ENCODE measurements at places on chromosomes 2 and 18. TPM values are rescaled to one million over a fixed set of nuclear protein-coding genes. Genes with fewer than 3 reads are reported as not detected.
A peak's percentile ranks its signal among the peaks of the same experiment; 100 is the strongest.

- DNase-seq: no peak
Measured at GRCh38 chr2:216857131-216857550, 2.7 kb downstream of the TNP1 start.

DNA sequence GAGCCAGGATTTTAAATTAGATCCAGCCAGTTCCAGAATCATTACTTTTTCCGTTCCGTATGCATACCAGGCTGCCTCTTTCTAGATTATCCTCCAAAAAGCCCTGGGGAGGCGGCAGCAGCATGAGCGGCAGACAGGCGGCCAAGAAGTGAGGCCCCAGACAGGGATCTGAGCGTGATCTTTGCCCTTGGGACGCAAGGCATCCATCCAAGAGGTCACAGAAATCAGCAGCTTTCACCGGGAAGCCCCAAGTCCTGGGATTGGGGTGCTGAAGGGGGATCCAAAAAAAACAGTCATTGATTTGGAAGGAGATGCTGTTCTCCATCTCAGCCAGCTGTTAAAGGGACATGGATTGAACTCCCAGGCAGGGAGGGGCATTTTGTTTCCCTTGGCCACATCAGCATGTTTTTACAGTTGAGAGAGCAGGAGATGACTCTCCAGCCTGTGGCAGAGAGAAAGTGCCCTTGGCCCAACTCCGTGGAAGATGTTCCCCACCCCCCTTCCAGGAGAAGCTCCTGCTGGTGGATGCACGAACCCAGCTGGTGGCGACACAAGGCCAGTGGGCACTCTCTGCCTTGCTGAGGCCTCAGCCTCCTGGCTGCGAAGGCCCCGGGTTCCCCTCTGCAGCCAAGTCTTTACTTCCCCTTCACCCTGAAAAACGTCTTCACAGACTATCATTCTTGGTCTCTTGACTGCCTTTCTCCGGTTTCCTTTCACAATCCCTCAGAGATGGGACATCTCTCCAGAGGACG lies 265.6 kb downstream of the ANAPC1 start:
- peak; percentile 52 for DNase-seq

DNA sequence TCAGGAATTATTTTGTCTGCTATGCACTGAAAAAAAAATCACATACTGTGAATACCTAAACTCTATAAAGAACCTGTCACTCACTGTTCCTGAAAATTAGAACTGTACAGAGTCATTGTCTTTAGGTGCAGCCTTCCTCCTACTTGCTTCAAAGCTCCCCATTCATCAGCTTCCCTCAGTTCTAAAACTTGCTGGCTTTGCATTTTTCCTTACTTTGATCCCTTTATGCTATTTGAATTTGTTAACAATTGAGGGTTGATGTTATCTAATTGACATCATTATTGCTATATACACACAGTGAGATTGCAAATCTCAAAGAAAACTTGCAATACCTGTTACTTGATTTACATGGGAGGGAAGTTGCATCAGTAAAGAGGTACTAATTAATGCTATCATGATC lies 48.3 kb downstream of the PTH2R start:
- DNase-seq: no peak

DNA sequence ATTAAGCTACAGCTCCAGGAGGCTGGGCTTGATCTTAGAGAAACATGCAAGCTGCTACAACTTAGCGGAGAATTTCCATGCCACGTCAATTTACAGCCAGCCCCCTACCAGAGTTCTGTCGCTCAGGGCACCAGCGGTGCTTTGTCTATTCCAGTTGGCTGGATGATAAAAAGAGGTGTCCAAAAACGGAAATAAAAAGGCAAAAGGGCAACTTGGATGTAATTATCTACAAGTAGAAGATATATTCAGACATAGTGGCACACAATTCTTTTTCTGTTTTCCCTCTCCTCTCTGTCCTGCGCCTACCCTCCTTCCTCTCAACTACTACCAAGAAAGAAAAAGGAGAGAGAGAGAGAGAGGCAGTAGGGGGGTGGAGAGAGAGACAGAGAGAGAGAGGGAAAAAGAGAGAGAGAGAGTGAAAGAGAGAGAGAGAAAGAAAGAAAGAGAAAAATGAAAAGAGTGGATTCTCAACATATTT lies 363 bp upstream of the RFTN2 start:
- no peak for DNase-seq

- DNase-seq: no peak
Measured at GRCh38 chr2:156539086-156539860, 103.1 kb downstream of the GPD2 start.

GRCh38 chr2:105571445-105571987 lies 172.7 kb upstream of the FHL2 start:
- no peak for DNase-seq

DNA sequence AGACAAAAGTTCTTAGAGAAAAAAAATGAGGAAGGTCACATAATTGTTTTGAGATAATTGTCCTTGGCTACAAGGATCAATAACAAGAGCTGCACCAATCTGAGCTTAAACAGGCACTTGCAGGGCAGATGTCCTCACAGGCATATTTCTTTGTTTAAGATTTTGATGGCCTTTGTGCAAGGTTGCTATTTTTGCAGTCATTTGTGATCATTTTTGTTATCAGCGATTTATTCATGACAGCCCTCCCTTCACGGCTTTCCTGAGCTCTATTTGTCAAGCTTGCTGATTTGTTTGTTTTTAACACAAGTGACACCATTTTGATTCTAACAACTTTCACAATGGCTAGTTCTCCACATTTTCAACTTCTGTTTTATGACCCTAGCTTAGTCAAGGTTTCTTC lies 418.6 kb upstream of the REG3G start:
- no peak for DNase-seq

DNA sequence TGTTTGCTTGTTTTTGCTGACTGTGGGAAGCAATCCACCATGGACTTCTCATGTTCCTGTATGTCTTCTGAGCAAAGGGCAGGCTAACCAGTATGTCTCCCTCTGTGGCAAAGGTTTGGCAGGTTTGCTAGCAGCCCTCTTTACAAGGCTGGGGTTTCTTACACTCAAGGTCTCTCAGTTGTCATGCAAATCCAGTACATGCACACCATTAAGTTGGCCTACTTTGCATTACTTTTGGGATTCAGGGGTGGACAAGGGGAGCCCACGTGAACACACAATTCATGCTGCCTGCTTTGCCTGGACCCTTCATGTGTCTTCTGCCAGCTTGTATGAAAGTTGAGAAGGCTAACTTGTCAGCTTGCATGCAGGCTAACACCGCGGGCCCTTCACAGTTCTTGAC lies 134.9 kb downstream of the LRRTM4 start:
- no peak for DNase-seq

DNA sequence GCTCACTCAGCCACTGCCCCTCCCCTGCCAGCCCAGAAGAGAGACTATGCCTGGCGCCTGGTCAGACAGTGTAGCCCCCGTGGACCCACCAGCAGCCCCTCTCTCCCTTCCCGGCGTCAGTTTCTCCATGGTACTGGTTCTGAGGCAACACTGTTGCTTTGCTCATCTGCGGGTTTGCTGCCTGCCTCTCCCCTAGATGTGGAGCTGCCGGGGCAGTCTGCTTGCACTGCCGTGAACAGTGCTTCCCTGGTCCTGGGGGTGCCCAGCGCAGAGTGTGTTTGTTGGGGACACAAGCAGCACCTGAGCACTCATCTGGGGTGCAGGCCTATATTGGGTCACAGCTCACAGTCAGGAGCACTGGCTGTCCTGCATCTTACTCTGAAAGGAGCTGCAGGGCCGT lies 309.9 kb downstream of the NDUFA10 start:
- no peak for DNase-seq

GRCh38 chr18:46209161-46209560 lies 105.0 kb downstream of the HAUS1 start:
- DNase-seq: no peak

GRCh38 chr18:25787276-25787675 lies 303.1 kb downstream of the SS18 start:
- DNase-seq: no peak

- peak; percentile 75 for DNase-seq
Measured at GRCh38 chr2:220847589-220847988, 724.5 kb downstream of the EPHA4 start.

- DNase-seq: peak; percentile 30
Measured at GRCh38 chr2:113041871-113042270, 10.8 kb downstream of the IL36B start.

DNA sequence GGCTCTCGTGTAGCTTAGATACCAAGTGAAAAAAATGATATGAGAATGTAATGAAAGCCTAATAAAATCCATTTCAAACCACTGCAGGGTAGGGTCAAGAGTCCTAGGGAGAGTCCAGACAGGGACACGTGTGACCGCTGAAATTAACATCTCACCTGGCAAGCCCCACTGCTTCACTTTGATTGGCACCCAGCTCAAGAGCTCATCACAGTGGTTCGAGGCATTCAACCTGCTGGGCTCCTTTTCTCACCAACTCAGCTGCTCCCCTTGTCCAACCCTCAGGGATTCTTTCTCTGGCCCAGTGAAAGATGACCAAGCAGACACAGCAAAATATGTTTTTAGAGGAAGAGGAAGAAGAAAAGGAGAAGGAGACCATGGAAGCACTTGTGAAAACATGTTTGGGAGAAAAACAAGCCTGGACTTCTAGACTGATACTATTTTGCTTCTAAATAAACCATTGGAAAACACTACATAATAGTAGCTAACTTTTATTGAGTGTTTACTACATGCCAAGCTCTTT lies 49.2 kb upstream of the CREB1 start:
- no peak for DNase-seq

DNA sequence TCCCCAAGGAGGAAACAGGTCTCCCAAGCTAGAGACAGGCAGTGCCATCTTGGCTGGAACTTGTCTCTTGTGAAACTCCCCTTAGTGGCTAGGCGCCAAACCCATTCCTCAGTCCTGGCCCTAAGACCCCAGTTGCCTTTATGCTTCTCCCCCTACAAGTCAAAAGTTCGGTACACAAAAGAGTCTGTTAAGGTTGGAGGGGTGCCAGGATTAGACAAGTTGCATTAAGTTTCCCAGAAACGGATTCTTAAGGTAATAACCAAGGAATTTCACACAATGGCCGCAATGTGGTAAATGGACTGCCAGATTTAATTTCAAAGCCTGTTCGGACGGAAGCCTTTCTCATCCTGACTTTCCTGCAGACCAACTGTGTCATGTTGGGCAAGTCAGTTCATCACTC lies 80.7 kb downstream of the CCBE1 start:
- peak; percentile 60 for DNase-seq

- peak; percentile 85 for DNase-seq
Measured at GRCh38 chr2:162233197-162233596, 10.0 kb downstream of the FAP start.

DNA sequence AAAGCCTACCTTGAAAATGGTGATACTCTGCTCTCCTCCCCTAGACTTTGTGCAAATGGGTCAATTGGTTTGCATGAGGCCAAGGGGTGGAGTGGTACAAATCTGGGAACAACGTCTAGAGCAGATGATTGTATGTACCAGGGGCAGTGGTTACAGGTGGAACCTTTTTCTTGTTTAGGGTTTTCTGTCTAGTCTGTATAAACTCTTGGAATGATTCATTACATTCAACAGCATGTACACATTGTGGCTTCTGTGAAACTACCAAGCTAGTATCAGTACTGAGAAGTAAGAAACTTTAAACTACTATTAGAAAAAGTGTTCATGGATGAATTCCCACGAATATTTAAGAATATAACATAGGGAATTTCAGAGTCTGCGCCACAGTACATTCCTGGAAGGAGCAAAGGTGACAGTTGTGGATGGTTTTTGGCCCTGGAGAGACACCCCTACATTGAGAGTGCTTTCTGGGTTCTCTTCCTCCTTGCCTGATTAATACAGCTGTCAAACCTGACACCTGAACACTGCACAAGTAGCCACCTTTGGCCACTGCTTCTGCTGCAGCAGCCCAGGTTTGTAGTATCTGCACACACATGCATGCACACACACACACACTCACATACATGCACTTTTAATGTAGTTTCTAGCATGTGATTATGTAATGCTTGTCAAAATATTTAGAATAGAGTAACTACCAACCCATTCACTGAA lies 30.0 kb downstream of the CFAP221 start:
- DNase-seq: no peak

DNA sequence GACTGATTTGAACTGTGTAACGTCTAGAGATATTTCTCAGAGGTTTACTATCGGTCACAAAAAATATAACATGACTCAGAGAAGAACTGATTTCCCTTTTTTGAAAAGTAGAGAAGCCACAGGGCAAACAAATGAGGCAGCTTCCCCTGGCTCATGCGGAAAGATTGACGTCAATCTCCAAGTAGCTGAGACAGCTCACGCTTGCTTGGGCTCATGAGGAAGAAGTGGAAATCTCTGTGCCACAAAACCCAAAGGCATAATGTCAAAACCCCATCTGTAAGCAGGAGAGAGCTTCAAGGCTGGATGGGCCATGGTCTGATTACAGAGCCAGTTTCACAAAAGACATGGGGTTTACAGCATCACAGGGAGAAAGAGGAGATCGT lies 188.1 kb downstream of the ARL4C start:
- DNase-seq: no peak

DNA sequence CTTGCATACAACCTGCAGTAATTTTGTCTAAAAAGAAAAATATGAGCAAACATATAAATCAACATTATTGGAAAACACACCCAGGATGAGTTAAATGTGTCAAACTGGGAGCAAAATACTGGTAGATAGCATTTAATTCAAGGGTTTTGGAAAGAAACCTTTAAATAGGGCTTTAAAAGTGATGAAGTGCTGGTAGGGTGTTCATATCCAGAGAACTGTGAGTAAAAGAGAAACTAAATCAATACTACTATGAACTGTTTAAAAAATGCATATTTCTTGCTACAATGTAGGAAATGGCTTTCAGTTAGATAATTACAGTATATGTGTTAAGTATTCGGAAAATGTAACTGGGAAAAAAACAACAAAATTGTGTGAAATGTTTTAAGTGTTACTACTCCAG lies 117.8 kb downstream of the ATAD2B start:
- no peak for DNase-seq

DNA sequence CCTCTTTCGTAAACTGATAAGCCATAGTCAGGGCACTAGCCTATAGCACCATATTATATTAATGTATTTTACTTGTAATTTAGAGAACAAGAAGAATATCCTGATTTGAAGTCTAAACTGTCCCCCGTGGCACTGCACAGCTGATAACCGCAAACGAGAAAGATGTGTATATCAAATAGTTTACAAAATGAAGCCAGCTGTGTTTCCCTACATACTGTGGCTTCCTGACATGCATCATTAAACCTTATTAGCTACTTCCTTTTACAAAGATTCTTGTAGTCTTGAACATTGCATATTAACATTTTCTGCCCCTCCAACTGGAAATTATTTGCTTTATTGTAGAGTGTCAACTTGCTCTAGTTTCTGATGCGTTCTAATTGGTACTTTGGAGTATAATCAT lies 153.5 kb upstream of the NFATC1 start:
- no peak for DNase-seq

DNA sequence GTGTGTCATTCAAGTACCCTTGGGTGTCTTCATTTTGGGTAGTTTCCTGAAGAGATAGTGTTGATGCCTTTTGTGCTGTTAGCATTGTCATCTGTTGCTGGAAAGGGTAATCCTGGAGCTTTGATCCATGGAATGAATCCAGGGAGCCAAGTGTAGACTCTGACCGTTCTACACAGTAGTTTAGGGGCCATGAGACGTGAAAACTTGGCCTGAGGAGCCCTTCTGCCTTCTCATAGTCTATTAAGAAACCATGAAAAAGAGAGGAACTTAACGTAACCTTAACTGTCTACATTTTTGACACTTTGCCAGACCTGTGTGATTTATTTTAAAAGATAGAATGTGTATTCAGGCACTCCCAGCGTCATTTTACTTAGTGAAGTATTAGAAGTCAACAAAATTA lies 194.0 kb downstream of the BABAM2 start:
- peak; percentile 51 for DNase-seq

Gene PTPRM
- total RNA-seq: 82.8 TPM

Gene MYO5B
- 26.7 TPM for total RNA-seq

Gene BOK
- 15.5 TPM for total RNA-seq

Gene SERPINB10
- not detected for total RNA-seq

Gene ADD2
- 0.23 TPM for total RNA-seq

Gene B3GNT7
- total RNA-seq: not detected
